ENCODE measurements at places on chromosomes 16 and 17. TPM values are rescaled to one million over a fixed set of nuclear protein-coding genes. Genes with fewer than 3 reads are reported as not detected.

- H3K4me1 ChIP-seq: no peaks in the 10 kb centered on the region
- no peak overlapping the region for H3K4me3 ChIP-seq
- no peak for DNase-seq
- no peaks in the 10 kb centered on the region for H3K27me3 ChIP-seq
- H3K27ac ChIP-seq: no peak overlapping the region
Observed at GRCh38 chr16:82384949-82385348, 214.9 kb upstream of the MPHOSPH6 start.

- H3K36me3 ChIP-seq: no peaks in the 10 kb centered on the region
- H3K4me1 ChIP-seq: peaks cover 6% of the 10 kb centered on the region
- no peak overlapping the region for H3K4me3 ChIP-seq
- H3K27me3 ChIP-seq: peaks cover 18% of the 10 kb centered on the region
- H3K27ac ChIP-seq: no peak overlapping the region
Observed at GRCh38 chr16:18979936-18980335, 3.8 kb upstream of the TMC7 start.

GRCh38 chr17:44527102-44527501, 23.9 kb upstream of the GPATCH8 start:
- no peak overlapping the region for H3K27ac ChIP-seq
- H3K36me3 ChIP-seq: no peaks in the 10 kb centered on the region
- H3K4me1 ChIP-seq: peaks cover 3% of the 10 kb centered on the region
- no peak overlapping the region for H3K4me3 ChIP-seq
- DNase-seq: no peak
- no peaks in the 10 kb centered on the region for H3K27me3 ChIP-seq

- no peak for DNase-seq
- H3K4me3 ChIP-seq: no peak overlapping the region
- H3K36me3 ChIP-seq: no peaks in the 10 kb centered on the region
- H3K27ac ChIP-seq: no peak overlapping the region
- peaks cover 12% of the 10 kb centered on the region for H3K4me1 ChIP-seq
Observed at GRCh38 chr17:3697103-3697476, 1.1 kb upstream of the P2RX5 start.

DNA sequence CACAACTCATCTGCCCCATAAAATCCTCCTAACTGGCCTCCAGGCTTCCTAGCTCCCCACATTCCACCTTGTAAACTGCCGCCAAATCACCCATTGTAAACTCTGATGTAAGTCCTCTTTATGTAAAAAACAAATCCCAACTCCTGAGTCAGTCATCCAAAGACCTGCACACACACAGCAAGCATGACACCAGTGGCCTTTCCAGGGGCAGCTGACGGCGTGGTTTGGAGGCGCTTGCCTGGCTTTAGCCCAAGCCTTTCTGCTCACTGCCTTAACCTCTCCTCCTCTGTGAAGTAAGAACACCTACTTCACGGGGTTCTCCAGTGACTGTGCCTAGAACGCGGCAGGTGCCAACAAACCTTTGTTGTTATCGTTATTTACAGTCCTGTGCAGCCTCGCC, 14.0 kb downstream of the UBE2O start:
- no peak for DNase-seq
- H3K4me3 ChIP-seq: no peak overlapping the region
- H3K4me1 ChIP-seq: peaks cover 10% of the 10 kb centered on the region
- H3K27me3 ChIP-seq: no peaks in the 10 kb centered on the region

DNA sequence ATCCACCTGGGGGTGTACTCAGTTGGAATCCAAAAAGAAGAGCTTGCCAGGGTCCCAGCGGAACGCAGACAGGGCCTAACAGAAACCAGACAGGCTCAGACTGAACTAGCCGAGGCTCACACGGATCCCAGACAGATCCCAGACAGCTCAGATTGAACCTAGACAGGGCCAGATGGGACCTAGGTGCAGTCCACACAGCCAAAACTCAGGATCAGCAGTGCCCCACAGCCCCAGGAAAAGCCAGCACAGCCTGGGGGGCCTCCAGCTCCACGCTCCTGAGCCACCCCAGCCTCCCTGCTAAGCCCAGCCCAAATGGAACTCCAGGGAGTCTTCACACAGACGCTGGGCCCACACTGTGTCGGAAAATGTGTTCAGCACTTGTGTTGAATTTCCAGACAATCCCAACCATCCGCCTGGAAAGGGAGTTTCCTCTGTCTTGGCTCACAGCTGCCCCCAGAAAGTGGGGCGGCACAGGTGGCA, 7.5 kb downstream of the STX1B start:
- H3K36me3 ChIP-seq: no peaks in the 10 kb centered on the region
- no peak overlapping the region for H3K27ac ChIP-seq
- no peak overlapping the region for H3K4me3 ChIP-seq
- no peaks in the 10 kb centered on the region for H3K27me3 ChIP-seq

Gene PRDM7
- not detected for total RNA-seq

Gene DNAH9
- not detected for total RNA-seq

Gene TEKT3
- 0.36 TPM for total RNA-seq

Data from osteoblast (primary cell).